AG04449 (cell line): ENCODE measurements at places on chromosomes 4 and X.

DNA sequence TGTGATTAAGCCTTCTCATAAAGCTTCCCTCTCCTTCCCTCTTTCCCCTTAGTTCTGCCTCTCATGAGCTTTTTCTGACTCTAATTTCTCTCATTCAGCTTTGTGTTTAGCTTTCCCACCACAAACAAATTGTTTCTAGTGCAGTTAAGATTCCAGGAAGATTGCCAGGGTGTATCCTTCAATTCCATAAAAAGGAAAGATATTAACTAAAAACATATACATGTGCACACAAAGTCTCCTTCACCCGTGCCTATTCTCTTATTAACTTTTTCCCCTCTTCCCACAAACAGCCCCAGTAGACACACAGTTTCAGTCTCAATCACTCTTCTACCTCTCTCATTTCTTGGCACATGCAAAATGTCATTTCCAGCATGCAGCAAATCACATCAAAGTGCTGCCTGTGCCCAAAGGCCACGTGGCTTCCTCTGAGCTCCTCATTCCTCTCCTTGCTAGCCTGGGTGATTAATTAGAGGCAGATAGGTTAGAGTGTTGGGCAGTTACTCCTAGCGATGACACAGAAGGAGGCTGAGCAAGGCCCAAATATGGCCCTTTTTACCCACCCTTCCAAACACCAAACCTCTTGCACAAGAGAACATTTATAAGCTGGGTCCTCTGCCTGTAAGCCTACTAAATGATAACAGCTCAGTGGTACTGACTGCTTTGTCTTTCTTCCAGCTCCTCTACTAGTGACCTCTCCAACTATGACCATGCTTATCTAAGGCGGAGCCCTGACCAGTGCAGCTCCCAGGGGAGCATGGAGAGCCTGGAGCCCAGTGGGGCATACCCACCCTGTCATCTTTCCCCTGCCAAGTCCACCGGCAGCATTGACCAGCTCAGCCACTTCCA, 159.6 kb downstream of the SOWAHB start:
- DNase-seq, result peak; percentile 85

GRCh38 chr4:7153711-7154110, 38.6 kb upstream of the SORCS2 start:
- DNase-seq, result no peak

- no peak for DNase-seq
Measured at GRCh38 chr4:113708250-113708649, 53.3 kb downstream of the CAMK2D start.

DNA sequence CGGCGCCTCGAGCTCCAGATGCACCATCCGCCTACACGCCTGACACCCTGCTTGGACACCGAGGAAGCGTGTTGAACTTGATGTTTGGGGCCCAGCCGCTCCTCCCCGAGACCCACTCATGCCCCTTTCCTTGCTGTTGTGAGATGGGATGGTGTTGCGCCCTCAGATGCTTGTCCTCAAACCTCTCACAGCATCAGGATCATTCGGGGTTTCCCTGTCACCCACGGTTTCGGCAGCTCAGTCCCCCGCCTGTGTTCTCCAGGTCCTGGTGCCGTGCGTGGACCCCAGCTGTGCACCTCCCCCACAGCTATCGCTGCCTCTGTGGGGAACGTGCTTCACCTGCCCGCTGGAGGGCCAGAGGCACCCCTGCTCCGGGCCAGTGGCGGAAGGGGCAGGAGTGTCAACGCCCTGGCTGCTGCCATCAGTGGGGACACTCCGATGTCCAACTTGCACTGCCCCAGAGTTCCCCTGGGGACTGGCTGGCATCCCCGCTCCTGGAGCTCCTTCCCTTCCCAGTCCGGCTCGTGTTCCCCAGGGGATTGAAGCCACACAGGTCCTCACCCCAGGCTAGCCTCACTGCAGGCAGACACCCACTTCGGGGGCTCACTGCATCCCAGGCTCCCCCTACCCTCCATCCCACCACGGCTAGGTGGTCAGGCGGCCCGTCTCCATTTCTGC, 82.3 kb upstream of the ADRA2C start:
- no peak for DNase-seq

- no peak for DNase-seq
Measured at GRCh38 chr4:38495446-38495845, 168.6 kb upstream of the KLF3 start.

DNA sequence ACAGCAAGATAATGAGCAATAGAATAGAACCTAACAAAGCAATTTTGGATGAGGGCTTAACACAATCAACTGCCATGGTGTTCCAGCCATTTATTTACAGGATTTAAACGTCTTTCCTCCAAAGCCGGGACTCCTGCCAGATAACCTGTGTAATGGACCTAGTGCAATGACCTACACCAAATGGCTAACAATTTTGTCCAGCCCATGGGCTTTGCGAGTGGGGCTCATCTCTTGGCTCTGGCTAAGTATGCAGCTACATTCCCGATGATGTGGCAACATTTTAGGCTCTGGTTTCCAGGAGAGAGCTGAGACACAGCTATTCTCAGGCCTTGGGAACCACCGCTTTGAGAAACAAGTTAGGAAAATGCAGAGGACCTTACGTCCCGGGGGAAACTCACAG, 822.3 kb upstream of the FTHL17 start:
- DNase-seq, result no peak

DNA sequence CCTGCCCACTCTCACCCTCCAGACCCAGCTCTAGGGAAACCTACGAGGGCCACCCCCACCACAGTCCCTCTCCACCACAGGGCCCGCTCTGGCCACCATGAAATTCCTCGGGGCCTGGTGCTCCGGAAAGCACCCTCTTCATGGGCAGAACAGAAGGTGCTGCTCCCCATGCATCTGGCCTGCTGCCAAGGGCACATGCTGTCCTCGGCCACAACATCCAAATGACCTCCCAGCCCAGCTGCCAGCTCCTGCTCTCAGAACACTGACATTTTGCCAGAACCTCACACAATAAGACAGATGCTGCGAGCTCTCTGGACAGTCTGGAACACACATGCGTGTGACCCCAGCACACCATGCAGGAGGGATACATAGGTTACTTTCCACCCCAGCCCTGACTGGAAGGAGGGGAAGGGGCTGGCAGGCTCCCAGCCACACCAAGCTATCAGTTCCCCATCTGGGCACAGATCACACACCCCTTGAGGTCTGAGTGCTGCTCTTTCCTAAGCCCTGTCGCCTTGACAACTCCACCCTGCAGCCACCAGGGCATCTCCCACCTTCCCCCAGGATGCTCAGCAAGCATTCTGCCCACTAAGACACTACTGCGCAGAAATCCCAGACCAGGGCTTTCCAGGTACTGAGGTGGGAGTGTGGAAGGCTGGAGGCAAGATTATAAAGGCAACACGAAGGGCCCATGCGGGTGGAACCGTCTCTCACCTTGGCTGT, 5.8 kb downstream of the CCNQ start:
- DNase-seq, result no peak

- no peak for DNase-seq
Measured at GRCh38 chr4:15186149-15186548, 183.9 kb downstream of the CPEB2 start.

DNA sequence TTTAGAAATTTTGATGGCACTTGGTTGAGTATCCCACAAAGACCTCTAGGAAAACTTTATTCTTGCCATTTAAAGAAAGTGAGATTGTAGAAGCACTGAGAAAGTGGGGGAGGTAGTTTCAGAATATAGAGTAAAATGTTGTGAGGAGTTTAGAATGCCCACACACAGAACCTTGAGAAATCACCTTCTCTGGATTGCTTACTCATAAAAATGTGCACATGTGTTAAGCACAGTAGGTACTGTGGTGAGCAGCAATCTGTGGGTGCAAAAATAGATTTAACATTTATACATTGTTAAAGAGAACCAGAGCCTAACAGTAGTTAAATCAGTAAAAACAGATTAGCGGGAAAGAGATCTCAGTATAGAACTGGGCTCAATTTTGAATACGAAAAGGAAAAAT, 201.2 kb upstream of the NWD2 start:
- DNase-seq, result no peak

DNA sequence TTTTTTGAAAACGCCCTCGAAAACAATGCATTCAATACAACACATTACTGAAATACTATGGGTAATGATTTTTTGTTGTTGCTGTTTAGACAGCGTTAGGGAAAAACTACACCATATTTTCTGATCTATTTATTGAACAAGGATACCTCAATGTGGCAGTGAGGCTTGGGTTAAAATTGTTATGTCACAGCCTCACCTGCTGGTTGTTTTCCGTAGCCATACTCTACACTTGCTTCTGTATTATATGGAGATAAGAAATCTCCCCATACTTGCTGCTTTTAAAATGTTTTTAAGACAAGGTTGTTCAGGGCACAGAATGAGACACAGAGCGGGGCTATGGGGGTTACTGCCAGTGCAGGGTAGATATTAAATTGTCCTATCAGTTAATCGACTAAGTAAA, 221.6 kb upstream of the FTHL17 start:
- no peak for DNase-seq

- DNase-seq, result no peak
Measured at GRCh38 chr4:182413550-182413949, 170.3 kb downstream of the TENM3 start.

DNA sequence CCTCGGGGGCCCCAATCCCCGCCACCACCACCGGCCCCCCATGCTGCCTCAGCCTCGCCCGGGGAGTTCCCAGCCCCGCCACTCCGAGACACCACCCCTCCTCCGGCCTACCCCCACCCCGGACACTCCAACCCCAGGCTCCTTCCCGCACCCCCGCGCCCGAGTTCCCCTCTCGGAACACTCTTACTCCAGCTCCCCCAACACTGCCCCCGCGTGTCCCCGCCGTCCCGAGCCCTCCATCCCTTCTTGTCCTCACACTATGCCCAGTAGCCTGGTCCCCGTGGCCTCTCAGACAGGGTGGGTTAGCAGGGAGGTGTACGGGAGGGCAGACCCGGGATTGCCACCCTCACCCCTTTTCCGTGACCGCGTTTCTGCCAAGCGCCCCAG, 276.1 kb downstream of the BCOR start:
- DNase-seq, result no peak

DNA sequence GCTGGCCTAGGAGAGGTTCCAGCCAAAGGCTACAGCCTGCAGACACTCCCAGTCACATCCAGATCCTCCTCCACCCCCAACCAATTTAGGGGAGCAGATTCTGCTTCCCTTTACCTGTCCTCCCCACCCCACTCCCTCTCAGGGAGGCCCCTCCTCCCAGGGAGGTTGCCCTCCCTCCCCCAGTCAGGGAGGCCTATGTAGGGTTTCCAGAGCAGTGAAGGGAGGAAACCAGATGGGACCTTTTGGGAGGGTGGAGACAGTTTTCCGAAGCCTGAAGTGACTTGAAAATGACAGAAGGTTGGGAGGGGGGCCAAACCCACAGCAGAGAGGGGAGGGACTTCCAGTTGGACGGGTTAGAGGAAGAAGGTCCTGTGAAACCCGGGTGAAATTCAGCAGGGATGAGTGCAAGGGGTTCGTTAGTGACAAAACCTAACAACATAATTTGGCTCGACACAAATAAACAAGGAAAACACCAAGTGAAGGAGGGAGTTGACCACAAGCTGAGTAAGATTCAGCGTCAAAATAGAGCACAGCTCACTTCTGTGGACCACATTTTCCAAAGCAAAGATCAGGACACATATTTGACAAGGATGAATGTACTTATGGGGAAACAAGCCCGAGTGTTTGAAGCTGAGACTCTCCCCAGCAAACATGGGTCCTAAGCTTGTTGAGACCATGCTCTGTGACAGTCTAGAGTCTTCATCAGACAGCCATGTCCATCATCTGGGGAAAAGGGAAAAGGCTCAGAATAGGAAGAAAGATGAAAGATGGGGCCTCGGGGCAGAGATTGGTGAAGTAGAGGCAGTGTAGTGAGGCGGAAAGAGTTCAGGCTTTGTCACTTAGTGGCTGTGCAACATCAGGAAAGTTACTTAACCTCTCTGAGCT, 46.4 kb downstream of the PRPS1 start:
- DNase-seq, result no peak

DNA sequence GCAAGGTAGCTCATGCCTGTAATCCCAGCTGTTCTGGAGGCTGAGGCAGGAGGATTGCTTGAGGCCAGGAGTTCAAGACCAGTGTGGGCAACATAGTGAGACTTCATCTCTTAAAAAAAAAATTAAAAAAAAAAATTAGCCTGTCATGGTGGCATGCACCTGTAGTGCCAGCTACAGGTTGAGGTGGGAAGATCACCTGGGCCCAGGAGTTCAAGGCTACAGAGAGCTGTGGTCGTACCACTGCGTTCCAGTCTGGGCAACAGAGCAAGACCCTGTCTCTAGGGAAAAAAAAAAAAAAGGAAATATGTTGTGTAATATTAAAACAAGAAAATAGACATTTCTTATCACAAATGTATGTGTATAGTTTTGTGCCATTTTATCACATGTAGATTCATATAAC, 97.8 kb downstream of the LARP1B start:
- no peak for DNase-seq

DNA sequence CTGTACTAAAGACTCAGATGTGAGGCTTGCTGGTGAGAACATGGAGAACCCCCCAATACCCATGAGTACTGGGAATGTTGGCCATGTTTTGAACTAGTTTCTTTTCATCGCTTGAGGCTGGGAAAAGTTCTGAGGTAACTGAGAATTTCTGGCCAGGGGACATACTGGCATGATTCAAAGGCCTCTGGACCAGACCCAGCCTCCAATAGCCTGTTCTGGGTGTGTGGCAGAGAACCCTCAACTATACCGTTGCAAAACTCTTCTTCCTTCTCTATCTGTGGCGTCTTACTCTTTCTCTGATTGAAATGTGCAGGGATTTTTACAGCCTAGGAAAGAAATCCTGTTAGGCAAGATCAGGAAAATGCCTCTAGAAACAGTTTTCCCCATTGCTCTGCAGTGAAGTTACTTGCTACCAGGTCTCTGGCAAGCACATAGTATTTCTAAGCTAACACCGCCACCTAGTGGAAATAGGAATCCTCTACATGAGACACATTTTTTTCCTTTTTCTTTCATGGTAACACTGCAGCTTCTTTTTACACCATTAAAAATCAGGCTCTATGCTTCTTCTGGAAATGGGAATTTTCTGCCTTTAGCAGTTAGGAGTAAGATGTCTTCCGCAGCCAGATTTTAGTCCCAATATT, 170.7 kb upstream of the ZCCHC13 start:
- DNase-seq, result peak; percentile 10

- no peak for DNase-seq
Measured at GRCh38 chrX:101252634-101253033, 33.0 kb downstream of the DRP2 start.

DNA sequence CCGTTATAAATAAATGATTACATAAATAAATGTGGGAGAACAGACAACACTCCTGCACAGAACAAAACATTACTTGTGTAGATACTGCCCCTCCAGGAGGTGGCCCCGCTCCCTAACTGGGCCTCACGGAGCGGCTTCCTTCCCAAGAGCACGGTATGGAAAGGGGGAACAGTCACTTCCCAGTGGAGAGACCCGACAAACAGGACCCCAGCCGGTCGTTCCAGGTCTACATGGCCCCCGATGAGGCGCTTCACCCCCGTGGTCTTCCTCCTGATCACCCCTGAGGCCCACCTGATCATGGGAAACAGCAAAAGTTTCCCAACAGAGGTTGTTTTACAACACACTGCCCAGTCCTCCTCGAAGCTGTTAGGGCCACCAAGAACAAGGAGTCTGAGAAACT, 6.6 kb upstream of the SLC6A8 start:
- no peak for DNase-seq
